ENCODE measurements at places on chromosomes 12 and 14.

DNA sequence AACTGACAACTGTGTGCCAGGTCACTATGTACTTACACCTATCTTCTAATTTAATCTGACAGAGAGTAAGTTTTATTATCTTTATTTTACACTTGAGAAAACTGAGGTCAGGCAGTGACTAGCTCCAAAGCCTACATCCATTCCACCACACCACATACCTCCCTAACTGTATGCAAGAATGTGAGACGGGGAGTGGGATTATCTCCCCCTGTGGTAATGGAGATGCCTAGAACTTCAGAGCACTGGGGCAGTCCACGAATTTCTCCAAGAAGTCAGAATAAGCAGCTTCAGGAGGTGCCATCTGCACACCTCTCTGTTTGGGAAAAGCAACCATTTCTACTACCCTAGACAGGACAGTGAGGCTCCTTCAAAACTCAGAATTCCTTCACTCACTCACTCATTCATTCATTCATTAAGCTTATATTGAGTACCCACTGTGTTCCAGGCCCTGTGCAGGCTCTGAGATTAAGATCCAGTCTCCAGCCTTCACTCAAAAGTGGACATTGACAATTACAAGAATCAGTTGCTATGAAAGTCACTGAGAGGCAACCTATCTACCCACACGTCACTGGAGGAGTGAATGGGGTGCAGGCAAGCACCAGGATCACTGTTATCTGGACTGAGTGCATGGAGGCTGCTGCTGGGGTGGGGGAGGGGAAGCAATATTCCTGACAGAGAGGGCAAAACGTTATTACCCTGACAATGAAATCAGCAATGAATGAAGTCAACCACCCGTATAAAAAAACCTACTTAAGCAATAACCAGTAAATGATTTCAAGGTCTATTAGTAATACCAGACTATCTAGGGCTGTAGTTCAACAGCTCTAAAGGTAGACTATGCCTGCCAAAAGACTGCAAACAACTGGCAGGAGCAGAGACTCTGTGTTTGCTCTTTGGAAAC, 18.0 kb downstream of the SLC7A7 start:
- DNase-seq: no peak

DNA sequence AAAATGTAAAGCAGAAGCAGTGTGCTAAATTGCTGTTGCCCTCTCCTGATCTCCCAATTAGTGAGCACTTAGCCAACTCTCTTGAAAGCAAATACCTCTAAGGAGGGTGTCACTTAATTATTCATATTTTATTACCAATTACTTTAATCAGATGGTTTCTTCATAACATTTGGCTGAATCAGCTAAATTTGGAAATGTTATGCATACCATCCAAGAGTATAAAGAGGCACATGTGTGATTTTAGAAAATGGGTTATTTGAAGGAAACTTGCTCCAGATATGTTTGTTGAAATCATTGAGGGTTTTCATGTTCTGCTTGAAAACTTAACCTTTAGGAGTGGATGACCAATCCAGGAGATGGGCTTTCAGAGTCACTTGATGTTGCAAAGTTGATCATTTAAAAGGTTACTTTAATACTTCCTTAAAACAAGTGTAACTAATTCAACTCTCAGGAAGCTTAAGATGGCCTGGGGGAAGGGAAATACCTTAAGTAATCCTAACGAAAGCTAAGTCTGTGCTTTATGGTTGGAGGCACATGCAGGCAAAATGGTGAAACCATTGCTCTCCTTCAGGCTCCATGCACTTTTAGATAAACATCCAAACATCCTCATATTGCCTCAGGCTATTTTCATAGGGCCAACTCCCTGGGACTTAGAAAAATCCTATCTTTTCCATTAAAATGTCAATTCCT, 434.5 kb downstream of the MDGA2 start:
- no peak for DNase-seq

DNA sequence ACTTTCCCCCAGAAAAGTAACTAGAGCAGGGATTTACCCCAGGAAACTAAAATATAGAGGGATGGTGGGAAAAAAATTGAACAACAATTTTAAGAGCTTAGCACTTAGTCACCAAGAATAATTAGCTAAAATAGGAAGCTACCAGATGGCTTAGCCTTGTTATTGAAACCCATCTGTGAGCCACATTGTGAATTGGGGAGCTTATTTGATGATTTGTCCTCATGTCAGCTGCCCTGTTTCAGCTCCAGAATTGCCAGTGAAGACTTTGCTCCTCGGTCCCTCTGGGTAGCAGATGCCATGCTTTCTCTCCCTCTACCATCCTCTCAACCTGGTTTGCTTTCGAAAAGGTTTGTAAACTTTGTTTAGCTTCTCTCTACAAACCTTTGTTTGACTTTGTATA, 67.7 kb upstream of the PTHLH start:
- no peak for DNase-seq

DNA sequence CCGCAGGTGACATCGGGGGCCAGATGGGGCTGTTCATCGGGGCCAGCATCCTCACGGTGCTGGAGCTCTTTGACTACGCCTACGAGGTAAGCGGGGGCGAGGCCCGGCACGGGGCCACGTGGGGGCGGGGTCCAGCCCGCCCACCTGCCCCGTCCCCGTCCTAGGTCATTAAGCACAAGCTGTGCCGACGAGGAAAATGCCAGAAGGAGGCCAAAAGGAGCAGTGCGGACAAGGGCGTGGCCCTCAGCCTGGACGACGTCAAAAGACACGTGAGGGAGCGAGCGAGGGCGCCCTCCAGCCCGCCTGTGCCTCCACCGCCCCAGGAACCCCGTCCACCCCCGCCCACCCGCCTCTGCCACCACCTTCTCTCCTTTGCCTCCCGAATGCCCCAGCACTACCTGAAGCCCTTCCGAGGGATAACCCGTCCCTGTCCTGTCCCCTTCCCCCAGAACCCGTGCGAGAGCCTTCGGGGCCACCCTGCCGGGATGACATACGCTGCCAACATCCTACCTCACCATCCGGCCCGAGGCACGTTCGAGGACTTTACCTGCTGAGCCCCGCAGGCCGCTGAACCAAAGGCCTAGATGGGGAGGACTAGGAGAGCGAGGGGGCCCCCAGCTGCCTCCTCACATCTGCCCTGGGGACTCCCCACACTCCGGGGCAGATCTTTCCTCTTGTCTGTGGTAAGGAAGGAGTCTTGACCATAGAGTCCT, 3.9 kb upstream of the SMARCD1 start:
- DNase-seq: no peak

- DNase-seq: peak; percentile 74
Observed at GRCh38 chr12:56258068-56258819, at the start of gene ANKRD52. TSS of gene ANKRD52 (minus strand) at chr12:56258384. CDS start at chr12:56258269, 115 bp downstream.

GRCh38 chr12:16229676-16230075, 47.8 kb downstream of the SLC15A5 start:
- DNase-seq: no peak

DNA sequence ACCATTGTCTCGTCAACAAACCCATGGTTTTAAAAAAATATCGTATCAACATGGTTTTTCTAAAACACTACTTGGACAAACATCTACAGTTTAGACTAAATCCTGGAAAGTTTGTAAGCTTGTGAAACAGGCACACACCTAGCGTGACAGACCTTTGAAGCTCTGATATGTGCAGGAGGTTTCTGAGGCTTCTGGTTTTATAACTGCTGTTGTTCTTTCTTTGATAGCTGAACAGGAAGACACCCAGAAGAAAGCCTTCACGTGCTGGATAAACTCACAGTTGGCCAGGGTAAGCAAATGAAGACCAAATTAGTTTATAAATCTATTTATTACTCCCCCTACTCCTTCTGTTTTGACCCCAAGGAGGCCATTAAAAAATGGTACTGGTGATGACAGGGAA, 87.6 kb downstream of the SYNE2 start:
- DNase-seq: no peak

DNA sequence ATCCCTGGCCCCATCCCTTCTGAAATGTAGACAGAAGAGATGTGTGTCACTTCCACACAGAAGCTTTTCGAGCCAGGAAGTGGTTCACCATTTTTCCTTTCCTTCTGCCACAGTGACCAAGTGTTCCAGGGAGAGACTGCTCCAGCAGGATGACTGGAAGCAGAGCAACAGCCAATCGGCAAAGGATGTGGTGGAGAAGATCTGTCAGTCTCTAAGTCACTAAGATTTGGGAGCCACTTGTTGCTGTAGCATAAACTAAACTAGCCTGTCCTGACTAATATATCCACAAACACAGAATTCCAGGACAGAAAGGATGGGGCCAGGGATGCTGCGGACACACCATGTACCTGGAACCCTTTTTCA, 42.9 kb downstream of the DUSP6 start:
- DNase-seq: no peak
